ENCODE measurements at places on chromosomes 6 and 20.

DNA sequence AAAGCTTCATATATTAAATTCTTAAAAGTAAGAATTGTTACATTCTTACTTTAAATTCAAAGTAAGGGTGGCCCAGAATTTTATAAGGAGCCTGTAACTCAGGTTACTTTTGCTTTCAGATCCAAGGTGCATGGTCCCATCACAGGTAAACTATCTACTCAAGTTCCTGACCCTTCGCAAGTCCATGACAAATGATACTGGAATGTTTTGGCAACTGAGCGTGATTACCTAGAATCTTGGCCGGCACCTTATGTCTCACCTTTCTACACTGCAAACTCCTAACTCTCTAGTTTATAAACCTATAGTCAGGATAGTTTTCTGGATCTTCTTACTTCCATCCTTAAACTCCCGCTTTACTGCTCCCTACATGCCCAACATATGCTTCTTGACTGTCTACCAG is 67.9 kb upstream of the HMGN3 start:
- DNase-seq, result no peak

DNA sequence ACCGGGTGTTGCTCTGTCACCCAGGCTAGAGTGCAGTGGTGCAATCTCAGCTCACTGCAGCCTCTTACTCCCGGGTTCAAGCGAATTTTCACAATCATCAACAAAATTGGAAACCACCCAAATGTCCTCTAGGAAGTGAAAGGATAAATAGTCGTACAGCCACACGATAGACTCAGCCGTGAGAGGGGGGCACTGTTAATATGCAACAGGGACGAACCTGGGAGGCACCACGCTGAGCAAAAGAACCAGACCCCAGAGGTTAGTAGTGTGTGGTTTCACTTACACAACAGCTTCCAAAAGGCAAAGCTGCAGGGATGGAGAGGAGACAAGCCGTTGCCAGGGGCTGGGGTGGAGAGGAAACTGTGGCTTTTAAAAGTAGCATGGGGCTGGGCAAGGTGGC is 30.1 kb upstream of the NTSR1 start:
- DNase-seq, result no peak

DNA sequence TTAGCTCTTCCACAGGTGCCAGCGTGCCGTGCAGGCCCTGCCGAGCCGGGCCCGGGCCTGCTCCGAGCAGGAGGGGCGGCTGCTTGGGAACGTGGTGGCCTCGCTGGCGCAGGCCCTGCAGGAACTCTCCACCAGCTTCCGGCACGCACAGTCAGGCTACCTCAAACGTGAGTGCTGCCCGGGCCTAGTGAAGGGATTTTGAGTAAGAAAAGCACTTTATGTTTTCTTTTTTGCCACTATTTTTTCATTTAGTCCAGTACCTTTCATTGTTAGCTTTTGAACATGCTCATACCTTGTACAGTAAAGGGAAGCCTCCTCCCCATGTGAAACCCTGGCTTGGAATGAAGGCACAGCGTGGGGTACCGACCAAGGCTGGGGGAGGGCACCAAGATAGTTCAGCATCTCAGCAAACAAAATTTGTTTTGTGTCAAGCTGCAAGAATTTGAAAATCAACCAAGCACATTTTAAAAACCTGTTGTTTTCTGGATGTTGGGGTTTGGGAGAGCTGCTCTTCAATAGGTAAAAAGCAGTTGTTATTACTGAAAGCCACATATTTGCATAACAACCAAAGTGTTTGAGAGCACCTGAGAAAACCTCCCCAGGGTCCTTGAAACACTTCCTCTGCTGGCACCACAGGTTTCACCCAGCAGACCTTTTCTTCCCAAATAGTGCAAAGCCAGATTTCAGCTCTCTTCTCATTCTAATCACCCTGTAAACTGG is 18.4 kb downstream of the STX16 start:
- DNase-seq, result no peak

DNA sequence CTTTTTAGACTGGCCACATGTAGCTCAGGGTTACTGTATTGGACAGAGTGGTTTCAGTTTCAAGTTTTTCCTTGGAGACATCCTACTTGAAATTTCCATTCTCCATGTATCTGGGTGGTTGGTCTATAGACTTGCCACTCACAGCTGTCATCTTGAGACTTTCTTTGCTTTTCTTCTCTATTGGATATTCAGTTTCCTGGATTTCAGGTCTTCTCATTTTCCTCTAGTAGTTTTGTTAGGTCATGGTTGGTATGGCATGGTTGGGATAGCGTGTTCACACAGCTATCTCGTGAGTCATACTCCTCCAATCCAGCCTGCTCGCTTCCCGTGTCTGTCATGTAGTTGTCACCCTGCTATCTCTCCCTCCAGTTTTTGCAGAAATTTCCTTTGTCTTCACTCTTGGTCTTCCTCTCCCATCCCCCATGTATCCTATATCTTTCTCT is 48.3 kb downstream of the PTPN1 start:
- DNase-seq, result no peak

- no peak for DNase-seq
Measured at GRCh38 chr6:76774781-76775384, 688.4 kb downstream of the HTR1B start.

- no peak for DNase-seq
Measured at GRCh38 chr20:1707588-1708449, 50.2 kb upstream of the SIRPG start.

DNA sequence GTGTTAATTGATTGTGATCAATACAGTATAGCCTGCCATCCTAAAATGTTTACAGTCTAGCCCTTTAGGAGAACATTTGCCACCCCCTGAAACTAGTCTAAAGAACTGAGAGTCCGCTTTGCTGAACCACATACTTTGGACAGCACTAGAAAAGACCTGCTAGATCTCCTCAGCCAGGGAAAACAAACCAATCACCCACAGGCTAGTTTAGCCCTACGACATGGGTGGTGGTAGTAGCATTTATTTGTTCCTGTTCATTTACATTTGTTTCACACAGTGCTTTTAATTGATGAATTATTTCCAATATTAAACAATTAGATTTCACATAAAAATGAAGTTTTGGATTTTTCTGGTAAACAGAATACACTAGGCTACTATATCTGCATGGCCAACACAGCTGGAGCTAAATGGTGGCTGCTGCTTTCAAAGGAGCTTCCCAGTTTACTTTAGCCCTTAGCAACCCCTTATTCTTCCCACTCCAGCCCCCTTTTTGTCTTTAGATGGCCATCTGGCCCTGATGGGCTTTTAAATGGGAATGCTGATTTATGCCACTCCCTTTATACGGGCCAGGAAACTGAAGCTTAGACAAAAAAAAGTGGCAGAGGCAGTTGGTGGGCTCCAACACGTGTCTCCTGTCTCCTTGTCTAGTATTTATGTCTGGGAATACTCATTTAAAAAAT is 72.4 kb downstream of the ADGRG6 start:
- no peak for DNase-seq

- DNase-seq, result no peak
Measured at GRCh38 chr6:8789878-8790277, 354.5 kb upstream of the SLC35B3 start.

GRCh38 chr6:16854986-16855385 is 93.7 kb upstream of the ATXN1 start:
- DNase-seq, result no peak

DNA sequence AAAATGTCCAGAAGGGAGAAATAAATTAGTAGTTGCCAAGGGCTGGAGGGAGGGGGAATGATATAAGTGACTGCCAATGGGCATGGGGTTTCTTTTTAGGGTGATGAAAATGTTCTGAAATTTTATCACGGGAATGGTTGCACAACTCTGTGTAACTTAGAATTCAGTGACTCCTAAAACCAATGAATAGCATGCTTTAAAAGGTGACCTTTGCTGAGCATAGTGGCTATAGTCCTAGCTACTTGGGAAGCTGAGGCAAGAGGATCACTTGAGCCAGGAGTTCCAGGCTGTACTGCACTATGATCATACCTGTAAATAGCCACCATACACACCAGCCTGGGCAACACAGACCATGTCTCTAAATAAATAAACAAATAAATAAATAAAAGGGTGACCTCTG is 109.0 kb downstream of the ATG5 start:
- no peak for DNase-seq

- no peak for DNase-seq
Measured at GRCh38 chr20:34637245-34638038, 39.5 kb downstream of the PIGU start.

DNA sequence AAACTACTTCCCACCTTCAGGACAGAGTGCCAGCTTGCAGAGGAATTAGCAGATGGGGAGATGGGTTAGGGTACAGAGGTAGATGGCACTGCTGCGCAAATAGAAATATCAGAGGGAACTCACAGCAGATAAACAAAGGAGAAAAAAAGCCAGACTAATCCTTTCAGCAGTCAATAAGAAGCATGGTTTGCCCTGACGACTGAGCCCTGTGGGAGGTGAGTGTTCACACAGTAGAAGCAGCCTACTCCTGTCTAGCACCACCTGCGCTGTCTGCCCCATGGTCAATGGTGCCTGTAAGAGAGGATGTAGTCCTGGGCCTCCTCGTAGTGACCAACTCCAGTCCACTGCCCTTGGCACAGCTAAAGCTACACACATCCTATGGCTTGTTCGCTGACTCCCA is 174.1 kb downstream of the IBTK start:
- no peak for DNase-seq

DNA sequence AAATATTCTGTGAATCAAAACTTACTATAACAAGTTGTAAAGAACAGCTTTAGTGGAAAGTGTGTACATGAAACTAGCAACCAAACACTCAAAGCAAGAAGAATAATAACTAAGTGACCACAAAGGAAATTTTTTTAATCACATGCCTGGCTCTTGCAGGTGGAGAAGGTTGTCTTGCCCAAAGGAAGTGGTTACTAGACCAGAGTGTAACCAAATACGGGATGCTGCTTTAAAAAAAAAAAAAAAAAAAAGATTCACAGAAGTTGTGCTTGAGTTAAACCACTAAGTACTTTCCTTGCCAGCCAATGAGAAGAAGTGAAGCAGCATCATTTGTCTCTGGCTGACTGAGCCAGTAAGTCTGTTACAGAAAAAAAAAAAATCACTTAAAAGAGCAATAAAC is 19.1 kb upstream of the HLA-DQB1 start:
- peak; percentile 55 for DNase-seq

DNA sequence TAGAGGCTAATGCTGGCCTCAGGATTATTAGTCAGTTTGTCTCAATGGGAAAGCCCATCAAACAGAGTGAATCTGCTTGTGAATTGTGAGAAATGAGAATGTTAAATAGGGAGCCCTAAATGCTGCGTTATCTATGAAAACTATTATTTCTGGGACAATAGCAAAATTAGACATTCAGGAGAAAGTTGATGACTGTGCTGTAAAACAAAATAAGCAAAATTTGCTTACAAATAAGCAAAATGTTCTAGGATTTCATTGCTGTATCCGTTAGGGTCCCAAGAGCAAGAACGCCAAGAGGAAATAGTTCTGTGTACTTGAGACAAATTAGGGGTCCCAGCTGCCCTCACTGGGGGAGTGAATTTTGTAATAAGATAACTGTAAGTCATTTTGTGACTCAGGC is 59.2 kb upstream of the RAB32 start:
- DNase-seq, result no peak

DNA sequence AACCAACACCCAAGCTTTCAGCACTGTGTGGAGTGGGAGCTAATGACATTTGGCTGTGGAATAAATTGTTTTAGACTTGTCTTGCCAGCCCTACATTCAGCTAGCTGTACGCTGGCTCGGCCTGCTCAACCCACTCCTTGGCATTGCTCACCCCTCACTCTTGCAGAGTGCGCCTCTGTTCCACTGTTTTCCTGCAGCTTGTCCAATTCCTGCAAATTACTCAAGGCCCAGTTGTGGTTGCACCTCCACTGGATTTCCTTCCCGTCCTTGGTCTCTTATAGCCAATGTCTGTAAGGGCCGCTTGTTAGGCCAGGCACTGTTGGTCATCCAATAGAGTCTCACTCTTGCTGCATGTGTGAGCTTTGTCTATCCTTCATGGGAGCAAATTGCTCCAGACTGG is 289.2 kb upstream of the RNF24 start:
- DNase-seq, result no peak

DNA sequence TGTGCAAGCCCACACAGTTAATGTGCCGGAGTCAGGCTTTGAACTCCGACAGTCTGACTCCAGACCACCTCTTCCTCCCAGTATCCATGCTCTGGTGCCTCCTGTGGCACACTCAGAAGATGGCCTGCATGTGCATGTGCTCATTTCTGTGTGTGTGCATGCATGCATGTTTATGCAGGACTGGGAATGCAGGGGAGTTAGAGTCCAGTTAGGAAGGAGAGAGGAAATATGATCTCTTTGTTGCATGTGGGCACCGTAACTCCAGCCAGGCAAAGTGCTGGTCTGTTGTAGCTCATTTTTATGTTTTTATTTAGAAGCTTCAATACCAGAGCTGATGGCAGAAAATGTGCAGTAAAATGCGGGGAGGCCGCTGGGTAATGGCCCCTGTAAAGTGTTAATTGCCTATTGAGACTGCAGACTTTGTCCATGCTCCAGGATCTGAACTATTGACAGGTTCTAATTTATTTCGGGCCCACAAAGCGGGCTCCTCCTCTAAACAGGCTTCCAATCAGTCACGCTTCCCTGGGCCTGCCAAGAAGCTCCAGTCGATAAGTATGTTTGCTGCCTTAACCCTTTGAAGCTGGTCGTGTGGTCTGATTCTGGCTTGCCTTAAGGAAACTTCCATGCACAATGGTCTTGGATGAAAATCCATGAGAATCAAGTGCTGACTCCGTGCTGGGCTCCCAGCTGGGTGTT is 248.3 kb downstream of the DHX35 start:
- no peak for DNase-seq

- no peak for DNase-seq
Measured at GRCh38 chr20:23880417-23880816, 869 bp upstream of the CST5 start.

GRCh38 chr6:152298848-152299735 is 338.1 kb downstream of the SYNE1 start:
- DNase-seq, result no peak

Measured in central memory CD8-positive, alpha-beta T cell (primary cell).